ENCODE measurements at places on chromosomes 13 and 19.

DNA sequence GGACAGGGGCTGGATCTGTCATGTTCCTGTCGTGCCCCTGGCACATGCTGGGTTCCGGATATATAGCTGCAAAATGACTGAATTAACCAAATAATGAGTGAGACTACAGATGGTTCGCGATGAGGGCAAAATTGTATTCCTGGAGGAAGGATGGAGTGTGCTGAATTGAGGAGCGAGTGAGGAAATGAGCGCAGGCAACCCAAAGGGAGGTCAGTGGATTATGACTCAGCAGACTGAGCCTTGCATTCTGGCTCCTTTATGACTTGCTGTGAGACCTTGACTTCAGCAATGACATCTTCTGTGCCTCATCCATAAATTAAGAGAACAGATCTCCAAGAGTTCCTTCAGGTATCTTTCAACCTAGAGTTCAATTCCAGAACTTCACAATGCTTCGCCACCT, 115.0 kb upstream of the CLDN10 start:
- DNase-seq, result no peak
- H3K27ac ChIP-seq, result no peak overlapping the region
- no peak overlapping the region for H3K4me3 ChIP-seq
- no peaks in the 10 kb centered on the region for H3K36me3 ChIP-seq
- H3K4me1 ChIP-seq, result no peaks in the 10 kb centered on the region

DNA sequence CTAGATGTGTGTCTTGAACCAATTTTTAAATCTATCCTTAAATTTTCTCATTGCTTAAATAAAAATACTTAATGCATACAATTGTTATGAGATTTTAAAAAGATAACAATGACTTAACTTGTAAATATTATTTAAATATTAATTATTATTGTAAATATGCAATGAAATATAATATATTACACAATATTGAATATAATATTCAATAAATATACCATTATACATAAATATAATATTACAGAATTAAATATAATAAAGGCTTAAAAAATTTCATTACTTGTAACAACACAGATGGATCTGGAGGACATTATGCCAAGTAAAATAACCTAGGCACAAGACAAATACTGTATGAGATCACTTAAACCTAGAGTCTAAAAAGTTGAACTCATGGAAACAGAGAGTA, 1532.3 kb downstream of the PCDH9 start:
- DNase-seq, result no peak
- no peak overlapping the region for H3K27ac ChIP-seq
- no peak overlapping the region for H3K4me3 ChIP-seq

GRCh38 chr19:19482809-19483596, 32.3 kb downstream of the TSSK6 start:
- H3K27ac ChIP-seq, result no peak overlapping the region
- H3K4me3 ChIP-seq, result no peak overlapping the region
- no peak for DNase-seq
- H3K27me3 ChIP-seq, result no peaks in the 10 kb centered on the region
- H3K36me3 ChIP-seq, result no peaks in the 10 kb centered on the region
- no peaks in the 10 kb centered on the region for H3K4me1 ChIP-seq

DNA sequence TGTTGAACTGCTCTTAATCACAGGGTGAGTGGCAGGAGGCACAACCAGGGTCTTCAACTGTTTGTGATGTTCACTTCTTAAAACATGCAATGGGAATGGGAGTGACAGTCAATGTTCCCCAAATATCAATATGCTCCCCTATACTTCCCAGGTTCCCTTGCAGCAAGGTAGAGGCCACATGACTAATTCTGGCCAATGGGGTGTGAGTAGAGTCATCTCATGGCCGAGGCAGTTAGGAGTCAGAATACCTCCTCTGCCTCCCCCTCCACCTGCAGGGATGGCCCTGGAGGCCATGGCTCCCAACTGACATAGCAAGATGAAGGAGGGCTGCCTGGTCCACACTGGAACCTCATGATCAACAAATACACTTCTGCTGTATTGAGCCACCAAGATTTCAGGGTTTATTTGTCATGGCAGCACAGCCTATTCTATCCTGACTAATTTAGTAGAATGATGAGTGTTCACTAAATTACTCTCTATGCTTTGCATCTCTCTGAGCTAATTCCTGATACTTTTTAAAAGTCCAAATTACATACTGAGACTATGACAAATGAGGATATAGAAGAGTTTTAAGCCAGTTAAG, 8.9 kb downstream of the VRK3 start:
- no peaks in the 10 kb centered on the region for H3K4me1 ChIP-seq
- DNase-seq, result no peak
- H3K27me3 ChIP-seq, result no peaks in the 10 kb centered on the region

GRCh38 chr19:17605117-17605516, 49.7 kb downstream of the COLGALT1 start:
- H3K27me3 ChIP-seq, result peaks cover 4% of the 10 kb centered on the region
- no peak overlapping the region for H3K4me3 ChIP-seq
- peaks cover 6% of the 10 kb centered on the region for H3K4me1 ChIP-seq
- DNase-seq, result no peak

All from prostate gland (tissue), 2 donors.